ENCODE measurements at places on chromosomes 5 and 9.

DNA sequence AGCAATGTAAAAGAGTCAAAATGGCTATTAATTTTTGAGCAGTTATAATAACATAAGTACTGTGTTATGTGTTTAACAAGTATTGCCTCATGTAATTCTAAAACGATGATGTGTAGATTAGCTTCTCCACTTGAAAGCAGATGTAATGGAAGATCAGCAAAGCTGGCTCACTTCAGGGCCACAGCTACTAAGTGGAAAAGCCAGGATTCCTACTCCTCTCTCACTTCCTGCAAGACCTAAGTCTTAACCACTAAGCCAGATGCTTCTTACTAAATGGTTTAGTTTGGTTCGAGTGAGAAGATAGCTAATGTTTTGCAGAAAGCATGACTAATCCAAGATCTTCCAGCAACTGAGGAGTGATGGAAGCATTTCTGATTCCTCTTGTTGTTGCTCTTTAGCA is 15.7 kb upstream of the TNC start:
- no peak for DNase-seq

DNA sequence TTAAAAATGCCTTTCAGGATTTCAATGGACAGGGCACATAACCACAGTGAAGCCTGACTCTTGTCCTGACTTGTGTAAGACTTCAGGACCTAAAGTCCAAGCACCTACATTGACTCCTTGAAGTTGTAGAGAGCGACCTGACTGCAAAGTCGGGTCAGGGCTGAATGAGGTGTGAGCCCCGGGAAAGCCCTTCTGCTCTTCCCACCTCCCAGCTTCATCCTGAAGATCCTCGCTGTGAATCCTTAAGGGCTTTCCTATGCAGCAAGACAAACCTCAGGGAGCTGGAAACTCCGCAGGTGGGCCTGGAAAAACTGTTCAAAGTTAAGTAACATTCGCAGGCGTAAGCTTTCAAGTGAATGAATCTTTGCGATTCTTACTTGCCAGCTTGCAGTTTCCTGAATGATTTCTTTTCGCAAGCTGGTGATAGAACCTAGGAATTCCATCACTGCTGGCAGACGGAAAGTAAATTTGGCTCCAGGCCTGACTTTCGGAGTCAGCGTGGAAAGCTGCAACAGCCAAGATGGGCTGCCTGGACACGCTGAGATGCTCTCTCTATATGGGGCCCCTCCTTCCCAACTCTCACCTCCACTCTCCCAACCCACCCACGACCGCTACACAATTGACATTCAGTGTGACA is 10.9 kb downstream of the SEMA5A start:
- DNase-seq = no peak

DNA sequence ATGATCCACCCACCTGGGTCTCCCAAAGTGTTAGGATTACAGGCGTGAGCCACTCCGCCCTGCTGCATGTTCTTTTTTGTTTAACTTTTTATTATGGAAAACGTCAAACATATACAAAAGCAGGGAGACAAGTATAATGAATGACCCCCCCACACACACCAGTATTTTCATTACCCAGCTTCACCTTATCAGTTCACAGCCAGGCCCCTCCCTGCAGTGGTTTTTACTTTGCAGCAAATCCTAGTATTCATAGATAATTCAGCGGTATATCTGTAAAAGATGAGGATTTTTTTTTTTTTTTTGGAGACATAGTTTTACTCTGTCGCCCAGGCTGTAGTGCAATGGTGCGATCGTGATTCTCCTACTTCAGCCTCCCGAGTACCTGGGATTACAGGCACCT is 2.3 kb downstream of the POMT1 start:
- DNase-seq = no peak

GRCh38 chr5:142315096-142315900 is 9.5 kb downstream of the SPRY4 start:
- no peak for DNase-seq

DNA sequence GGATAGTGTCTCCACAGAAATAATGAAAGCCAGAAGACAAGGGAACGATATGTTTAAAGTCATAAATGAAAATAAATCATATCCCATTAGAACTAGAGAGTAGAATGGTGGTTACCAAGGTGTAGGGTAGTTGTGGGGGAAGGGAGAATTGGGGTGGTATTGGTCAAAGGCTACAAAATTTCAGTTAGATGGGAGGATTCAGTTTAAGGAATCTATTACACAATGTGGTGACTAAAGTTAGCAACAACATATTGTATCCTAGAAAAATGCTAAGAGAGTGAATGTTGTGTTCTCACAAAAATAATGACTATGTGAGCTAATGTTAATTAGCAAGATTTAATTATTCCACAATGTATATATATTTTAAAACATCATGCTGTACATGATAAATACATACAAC is 27.8 kb upstream of the LARP1 start:
- no peak for DNase-seq

DNA sequence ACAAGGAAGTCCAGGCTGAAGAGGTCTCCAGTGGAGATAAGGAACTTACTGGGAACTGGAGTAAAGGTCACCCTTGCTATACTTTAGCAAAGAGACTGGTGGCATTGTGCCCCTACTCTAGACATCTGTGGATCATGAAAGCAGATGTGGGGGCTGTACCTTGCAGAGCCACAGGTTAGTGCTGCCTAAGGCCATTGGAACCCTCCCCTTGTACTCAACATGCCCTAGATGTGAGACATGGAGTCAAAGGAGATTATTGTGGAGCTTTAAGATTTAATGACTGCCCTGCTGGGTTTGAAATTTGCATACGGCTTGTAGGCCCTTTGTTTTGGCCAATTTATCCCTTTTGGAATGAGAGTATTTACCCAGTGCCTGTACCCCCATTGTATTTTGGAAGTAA is 397.3 kb upstream of the GRIN3A start:
- no peak for DNase-seq

GRCh38 chr5:117713585-117714198 is 1139.1 kb upstream of the SEMA6A start:
- DNase-seq = no peak

DNA sequence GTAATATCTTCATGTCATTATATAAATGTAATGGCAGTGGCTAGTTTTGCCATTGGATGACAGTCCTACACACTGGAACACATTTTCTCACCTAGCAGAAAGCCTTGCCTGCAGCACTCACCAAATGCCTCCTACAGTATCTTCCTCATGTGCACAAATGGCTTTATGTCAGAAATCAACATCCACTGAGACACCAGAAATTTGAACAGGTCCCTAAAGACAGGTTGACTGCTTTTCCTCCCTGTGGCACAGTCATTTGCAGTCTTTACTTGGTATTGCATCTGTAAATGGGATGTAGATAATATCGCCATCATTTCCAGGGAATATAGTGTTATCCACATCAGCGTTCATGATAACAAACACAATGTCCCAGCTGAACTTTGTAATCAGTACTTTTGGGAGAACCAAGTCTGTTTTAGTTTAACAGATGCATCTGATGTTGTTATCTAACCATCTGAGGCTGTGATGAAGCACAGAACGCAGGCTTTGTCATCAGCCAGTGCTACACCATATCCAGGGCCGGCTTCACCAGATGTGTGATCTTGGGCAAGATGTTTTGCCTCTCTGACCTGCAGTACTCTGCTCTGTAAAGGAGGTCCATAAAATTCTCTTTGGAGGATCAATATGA is 83.9 kb upstream of the TAS2R1 start:
- no peak for DNase-seq

DNA sequence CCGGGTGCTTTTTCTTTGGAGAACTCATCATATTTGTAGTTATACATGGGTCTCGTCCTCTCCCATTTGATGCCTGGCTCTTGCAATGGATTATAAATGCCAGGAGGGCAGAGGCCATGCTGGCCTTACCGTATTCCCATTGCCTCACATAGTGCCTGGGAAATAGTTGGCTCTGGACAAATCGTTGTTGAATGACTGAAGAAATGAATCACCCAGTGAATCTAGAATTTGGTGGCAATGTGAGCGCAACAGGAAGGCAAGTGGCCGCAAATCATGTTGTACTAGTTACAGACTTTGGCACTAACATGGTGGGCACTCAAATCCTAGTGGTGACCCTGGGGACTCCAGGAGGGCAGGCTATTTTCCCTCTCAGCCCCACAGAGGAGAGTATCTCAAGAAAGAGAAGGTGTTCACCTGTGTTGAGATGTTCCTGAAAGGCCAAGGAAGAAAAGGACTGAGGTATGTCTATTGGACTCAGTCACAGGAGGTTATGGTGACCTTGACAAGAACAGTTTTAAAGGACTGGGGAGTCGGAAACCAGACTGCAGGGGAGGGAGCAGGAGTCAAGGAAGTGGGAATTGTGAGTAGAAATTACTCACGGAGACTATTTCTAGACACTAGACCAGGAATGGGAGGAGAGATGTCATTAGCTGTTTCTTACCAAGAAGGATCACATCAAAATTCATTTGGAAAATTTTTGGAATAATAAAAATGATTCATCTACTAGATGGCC is 61.7 kb upstream of the COL15A1 start:
- no peak for DNase-seq

GRCh38 chr5:85140471-85140870 is 755.8 kb upstream of the EDIL3 start:
- DNase-seq = no peak

GRCh38 chr9:25603106-25603505 is 75.1 kb downstream of the TUSC1 start:
- DNase-seq = no peak

GRCh38 chr9:6356441-6356840 is 28.3 kb downstream of the TPD52L3 start:
- DNase-seq = no peak

- no peak for DNase-seq
These were observed 154.5 kb downstream of the AOPEP start for GRCh38 chr9:94881023-94881422.

DNA sequence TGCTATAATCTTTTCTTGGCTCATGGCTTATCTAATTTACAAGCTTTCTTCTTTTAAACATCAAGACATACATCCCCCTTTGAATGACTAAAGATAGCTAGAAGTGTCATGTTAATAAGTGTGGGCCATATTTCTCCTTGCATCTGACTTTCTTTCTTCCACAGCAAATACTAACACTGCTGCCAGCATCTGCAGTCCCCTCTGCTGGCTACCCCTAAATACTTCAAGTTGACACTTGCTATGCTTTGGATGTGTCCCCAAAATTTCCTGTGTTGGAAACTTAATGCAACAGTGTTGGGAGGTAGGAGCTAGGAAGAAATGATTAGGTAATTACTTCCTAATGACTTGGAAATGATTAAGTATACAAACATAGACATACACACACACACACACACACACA is 459.0 kb upstream of the ST8SIA4 start:
- DNase-seq = no peak

DNA sequence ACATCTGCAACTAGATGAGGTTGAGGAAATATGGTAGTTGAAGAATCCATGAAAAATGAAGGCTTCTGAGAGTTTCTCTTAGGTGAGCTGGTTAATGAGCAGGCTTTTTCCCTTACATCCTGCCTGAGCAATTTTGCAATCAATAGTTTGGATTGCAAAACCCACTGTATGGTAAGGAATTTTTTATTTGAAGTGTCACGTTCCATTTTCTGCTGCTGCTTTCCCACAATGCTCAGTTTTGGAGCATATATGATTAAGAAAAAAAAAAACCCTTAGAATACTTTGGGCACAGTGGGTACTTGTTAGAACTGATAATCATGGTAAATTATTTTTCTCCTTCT is 144.2 kb downstream of the PCSK1 start:
- no peak for DNase-seq

DNA sequence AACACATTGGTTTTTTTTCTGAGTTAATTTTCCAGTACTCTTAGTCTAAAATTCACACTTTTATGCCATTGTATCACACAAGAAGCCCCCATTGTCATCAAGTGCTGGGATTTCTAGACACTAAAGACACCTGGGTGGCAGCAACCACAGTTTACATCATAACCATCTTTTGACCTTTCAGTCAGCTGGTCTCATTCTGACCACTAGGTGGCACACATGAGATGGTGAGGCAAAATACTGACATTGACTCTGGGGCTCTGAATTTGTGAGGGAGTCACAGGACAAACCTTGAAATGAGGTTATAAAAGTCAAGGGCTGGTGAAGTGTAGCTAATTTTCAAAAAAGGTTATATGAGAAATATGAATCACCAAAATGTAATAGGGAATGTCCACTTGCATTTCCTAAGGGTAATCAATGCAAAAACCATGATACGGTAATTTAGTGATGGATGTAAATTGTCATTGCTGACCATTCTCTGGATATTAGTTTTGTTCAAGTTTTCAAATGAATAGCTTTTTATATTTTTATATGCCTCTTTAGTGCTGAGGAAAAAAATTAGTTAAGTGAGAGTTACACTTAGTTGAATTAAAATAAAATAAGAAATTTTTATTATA is 229.4 kb downstream of the DMAC1 start:
- DNase-seq = peak; percentile 41

DNA sequence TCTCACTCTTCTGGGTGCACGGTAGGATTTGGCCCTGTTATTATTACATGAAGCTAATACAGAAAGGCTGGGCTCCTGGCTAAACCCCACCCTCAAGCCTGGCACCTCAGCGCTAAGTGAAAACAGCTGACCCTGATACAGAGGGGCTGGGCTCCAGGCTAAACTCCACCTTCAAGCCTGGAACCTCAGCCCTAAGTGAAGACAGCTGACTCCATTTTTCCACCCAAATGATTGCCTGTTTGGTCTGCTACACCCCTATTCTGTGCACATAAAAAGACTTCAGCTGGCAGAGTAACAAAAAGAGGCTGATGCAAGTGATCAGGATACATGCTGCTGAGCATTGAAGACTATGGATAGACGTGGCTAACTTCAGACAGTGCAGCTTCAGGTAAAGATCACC is 148.4 kb upstream of the CLINT1 start:
- DNase-seq = no peak

DNA sequence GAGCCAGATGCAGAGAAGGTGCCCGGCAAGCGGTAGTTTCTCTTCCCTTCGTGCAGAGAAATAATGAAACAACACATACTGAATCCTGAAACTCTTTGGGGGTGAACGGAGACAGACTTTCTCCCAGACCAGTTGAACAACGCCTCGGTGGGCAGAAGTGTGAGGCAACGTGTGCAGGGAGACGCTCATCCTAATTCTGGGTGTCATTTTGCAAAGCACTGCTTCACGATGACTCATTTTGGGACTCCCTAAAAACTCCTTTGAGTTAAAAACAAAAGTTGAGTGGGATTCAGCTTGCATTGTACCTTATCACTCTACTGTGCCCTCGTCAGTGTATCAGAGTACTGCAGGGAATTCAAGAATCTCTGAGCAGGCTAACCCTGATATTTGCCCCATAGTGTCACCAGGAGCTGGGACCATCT is 3.5 kb upstream of the NEK6 start:
- no peak for DNase-seq
